ENCODE measurements at places on chromosomes 7 and 10.

- DNase-seq = no peak
These were observed 1189.0 kb upstream of the LRRN3 start for GRCh38 chr7:109901926-109902325.

GRCh38 chr7:68244389-68244788 lies 1247.8 kb downstream of the TYW1 start:
- DNase-seq = no peak

DNA sequence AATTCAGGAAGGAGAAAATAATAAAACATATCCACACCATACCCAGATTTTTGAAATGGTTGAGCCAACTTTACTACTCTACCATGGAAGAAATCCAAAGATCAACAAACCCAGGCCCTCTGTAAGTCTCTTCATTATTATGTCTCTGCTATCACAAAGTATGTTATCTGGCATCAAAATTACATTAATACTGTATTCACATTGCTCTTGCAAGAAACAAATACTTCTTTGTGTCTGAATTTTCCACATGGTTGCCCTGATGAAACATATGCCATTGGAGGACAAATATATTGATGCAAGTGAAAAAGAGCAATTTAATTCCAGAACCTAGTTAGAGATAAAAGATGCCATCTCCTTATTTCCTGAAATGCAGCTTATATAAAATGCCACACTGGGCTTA lies 204.0 kb downstream of the FZD1 start:
- DNase-seq = no peak

DNA sequence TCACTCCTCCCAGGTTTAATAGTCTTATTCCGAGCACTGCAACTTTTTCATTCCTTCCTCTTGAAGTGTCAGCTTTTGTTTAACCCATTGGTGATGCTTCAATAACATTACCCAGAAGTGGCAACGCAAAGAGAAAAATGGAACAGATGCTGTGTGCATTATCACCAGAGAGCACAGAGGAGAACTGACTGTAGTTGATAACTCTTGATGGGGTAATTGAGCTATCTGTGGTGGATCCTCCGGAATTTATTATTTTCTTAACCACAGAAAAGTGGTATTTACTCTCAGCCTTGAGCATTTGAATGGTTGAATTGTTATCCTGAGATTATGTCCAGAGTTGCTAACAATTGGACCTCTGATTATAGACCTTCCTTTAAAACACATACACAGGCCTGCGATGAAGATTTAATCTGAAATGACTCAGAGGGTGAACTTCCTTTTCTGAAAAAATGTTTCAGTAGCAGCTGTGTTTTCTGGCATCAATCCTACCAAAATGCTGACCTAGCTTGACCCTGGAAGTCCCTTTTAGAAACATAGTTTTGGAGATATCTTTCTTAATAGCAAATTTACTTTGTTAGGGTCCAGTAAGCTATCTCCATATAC lies 1584.4 kb upstream of the LRRTM3 start:
- DNase-seq = no peak

GRCh38 chr10:127945341-127945758 lies 38.4 kb downstream of the PTPRE start:
- DNase-seq = no peak

DNA sequence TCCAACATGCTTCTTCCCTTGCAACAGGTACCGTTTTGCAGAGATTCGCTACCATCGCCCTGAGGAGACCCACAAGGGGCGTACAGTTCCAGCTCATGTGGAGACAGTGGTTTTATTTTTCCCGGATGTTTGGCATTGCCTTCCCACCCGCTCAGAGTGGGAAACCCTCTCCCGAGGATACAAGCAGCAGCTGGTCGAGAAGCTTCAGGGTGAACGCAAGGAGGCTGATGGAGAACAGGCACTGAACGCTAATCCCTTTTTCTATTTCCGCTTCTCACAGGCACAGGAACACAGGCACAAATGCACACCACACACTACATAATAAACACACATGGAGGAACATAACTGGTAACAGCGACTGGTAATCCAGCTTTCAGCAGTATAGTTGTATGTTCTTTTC lies 35.2 kb downstream of the CCAR1 start:
- no peak for DNase-seq

GRCh38 chr7:155844019-155844453 lies 31.8 kb upstream of the SHH start:
- no peak for DNase-seq

DNA sequence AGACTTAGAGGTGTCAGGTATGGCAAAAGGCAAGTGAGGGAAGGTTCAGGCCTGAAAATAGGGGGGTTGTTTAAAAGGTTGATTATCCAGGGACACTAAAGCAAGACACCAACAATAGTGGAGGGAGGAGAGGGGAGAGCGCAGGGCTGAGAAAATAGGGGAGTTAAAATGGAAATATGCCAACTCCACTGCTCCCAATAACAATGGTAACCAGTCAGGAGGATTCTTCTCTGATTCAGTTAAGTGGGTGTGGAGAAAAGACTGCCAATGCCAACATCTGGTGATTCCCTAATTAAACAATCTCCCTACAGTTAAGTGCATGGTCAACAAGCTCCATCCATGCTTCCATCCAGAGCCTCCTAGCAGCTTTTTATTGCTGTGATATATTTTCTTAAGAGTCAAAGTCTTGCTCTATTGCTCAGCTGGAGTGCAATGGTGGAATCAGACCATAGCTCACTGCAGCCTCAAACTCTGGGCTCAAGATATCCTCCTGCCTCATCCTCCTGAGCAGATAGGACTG lies 183.3 kb downstream of the JAZF1 start:
- no peak for DNase-seq

DNA sequence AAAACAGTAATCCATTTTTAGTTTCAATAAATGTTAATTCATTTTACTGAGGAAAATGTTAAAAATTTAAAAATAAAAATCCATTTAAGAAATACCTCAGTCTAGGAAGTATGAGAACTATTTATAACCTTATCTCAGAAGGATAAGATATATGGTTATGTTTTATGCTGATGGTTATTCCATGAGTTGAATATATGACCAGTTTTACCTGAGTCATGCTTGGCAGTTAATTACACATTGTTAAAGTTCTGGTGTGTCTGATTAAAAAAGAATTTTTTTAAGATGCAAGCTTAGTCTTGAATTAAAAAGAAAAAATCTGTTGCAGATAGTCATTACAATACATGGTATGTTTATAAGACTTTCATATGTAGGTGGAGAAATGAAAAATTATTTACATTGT lies 191.7 kb downstream of the ARL4A start:
- no peak for DNase-seq

GRCh38 chr7:28922624-28923331 lies 35.4 kb downstream of the TRIL start:
- no peak for DNase-seq

GRCh38 chr7:74479961-74480829 lies 26.5 kb downstream of the GTF2IRD1 start:
- DNase-seq = peak; percentile 57

- DNase-seq = no peak
These were observed 10.3 kb upstream of the ZC3HAV1L start for GRCh38 chr7:139046143-139046542.

GRCh38 chr10:625751-626711 lies 63.4 kb downstream of the DIP2C start:
- no peak for DNase-seq

- no peak for DNase-seq
These were observed 228.1 kb upstream of the PFKP start for GRCh38 chr10:2839081-2839725.

DNA sequence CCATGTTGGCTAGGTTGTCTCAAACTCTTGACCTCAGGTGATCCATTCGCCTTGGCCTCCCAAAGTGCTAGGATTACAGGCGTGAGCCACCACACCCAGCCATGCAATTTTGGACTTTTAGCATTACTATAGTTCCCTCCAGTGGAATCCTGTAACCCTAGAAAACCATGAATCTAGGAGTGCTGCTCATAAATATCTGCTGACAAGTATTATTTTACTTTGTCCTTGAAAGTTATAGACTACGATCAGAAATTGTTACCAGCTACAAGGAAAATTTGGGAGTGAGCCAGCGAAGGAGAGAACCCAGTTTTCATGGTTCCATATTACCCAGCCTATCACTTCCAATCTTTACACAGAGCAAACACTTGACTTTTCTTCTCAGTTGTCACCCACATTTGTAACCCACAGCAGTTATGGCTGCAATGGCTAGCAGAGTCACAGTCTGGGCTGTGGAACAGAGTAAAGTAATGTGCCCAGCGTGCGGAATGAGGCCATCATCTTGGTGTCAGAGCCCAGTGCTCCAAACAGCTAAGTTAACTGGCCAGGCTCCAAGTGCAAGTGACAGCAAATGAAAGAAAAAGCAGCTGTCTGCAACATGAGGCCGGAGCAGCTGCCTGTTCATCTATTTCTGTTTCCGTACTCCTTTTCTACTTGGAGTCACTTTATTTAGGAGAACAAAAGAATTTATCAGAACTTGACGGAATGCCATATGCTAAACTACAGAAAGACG lies 29.9 kb downstream of the ZC3HC1 start:
- DNase-seq = no peak

DNA sequence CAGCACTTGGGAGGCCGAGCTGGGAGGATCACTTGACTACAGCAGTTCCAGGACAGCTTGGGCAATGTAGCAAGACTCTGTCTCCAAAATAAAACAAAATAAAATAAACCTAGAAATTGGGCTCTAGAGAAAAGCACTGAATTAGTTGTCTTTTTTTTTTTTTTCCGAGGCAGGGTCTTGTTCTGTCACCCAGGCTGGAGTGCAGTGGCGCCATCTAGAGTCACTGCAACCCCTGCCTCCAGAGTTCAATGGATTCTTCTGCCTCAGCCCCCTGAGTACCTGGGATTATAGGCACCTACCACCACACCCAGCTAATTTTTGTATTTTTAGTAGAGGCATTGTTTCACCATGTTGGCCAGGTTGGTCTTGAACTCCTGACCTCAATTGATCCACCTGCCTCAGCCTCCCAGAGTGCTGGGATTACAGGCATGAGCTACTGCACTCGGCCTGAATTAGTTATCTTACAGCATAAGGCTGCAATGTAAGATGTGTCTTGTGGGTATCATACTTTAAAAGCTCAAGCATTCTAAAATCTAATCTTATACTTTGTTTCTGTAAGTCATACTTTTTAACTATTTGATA lies 12.8 kb downstream of the MEIG1 start:
- no peak for DNase-seq

- no peak for DNase-seq
These were observed 67.1 kb upstream of the NPVF start for GRCh38 chr7:25295387-25295786.

GRCh38 chr7:29329686-29330085 lies 135.1 kb downstream of the CHN2 start:
- no peak for DNase-seq

GRCh38 chr10:30199376-30200016 lies 140.1 kb upstream of the JCAD start:
- DNase-seq = no peak

DNA sequence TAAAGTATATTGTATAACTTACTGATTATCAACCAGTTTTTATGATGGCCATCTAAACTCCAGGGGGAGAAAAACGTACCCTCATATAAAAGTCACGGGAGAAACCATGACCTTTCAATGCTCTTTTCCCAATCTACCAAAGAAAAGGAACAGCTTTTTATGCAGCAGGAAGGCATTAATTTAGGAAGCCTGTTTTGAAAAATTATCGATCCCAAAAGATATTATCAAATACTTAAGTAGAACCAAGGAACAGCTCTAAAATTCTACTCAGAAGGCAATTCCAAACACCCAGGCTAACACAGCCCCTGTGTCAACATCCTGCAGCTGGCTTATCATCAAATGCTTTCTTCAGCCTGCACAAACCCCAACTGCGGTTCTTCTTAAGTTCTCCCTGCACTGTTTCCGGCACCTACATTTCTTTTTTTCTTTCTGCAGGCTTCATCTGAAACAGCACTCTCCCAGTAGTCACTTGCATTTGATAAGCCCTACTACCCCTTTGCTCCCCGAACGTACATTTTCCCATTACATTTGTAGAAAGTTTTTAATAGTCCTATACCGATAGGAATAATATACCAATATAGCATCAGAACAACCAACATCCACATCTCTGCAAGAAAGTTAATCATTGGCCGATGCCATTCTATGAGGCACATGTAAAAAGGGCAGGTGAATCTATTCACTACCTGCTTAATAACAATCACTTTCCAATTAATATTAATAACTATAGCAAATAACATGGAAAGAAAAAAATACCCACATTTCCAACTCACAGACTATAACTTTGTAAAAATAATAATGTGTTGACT lies 47.9 kb downstream of the PIP4K2A start:
- DNase-seq = no peak

- no peak for DNase-seq
These were observed 1.5 kb downstream of the ADGRA1 start for GRCh38 chr10:133088956-133089800.

DNA sequence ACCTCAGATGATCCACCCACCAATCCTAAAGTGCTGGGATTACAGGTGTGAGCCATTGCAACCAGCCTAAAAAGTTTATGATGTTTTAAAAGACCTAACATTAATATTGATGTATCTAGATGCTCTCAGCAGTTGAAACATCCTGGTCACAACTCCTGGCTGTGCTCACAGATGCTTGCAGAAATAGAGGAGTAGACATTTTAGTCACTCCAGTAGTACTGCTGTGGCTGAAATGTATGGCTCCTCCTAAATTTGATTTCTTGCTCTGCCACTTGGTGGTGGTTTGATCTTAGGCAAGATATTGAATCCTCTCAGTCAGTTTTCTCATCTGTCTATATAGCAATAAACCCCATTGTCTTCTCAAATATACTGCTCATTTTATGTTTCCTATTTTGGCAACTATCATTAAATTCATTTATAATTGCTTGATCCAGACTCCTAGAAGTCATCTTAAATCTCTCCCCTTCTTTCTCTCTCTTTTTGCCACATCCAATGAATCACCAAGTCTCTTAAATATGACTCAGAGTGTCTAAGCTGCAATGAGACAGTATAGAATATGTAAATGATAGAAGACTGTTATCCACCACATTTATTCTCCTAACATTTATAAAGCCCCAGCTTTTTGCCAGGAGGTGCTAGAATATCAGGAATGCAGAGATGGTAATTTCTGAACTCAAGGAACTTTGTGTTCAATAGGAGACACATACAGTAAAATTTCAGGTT lies 78.1 kb upstream of the NRBF2 start:
- DNase-seq = no peak

GRCh38 chr7:76020031-76020714 lies 25.8 kb upstream of the TMEM120A start:
- no peak for DNase-seq

DNA sequence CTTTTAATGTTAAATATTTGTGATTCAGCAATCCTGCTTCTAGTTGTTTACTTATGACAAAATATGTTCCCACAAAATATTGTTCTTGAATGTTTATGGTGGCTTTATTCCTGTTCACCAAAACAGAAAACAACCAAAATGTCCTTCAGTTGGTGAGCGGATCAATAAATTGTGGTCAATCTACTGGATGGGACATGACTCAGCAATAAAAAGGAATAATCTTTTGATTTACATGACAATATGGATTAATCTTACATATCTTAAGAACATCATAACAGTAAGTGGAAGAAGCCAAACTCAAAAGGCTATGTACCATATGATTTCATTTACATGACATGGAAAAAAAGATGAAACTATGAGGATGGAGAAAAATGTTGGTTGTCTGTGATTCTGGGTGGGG lies 691.3 kb upstream of the GHITM start:
- DNase-seq = no peak

- no peak for DNase-seq
These were observed 4.5 kb downstream of the MBL2 start for GRCh38 chr10:52768001-52768532.

GRCh38 chr10:113216102-113216501 lies 266.1 kb downstream of the TCF7L2 start:
- DNase-seq = no peak

- DNase-seq = peak; percentile 70
These were observed 107.3 kb downstream of the AHR start for GRCh38 chr7:17405786-17406185.
